ENCODE measurements at places on chromosomes 5 and 9.

DNA sequence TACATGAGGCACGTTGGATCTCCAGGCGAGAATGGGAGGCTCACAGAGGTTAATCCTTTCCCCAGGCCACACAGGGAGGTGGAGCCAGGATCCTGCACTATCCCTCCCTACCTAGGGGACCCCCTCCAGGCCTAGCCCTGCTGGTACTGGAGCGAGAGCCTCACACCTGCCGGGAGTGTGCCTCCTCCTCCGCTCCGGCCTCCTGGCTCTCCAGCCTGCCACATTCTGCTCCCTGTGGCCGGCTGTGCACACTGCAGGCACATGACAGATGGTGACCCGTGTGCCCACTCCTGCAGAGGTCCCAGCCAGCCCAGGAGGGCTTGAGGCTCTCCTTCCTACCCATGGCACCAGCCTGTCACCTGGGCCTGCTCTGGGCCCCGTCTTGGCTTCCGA lies 93.4 kb downstream of the RXRA start:
- DNase-seq = no peak

DNA sequence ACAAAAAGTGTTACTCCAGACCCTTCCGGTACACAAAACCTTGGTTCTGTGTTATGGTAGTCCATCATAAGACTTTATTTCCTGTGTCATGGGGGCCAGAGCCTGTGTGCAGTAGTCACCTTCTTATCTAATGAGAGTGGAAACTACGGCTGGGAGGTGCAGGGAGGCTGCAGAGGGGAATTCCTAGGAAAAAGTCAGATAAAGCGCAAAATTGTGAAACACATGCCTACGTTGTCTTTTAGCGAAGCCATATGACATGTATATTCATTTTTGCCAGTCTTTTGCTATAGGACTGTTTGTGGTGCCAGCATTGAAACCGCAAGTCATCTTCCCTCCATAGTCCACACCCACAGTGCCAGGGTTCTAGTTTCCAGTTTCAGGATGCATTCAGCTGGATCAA lies 80.7 kb downstream of the PPARGC1B start:
- no peak for DNase-seq

GRCh38 chr9:133135146-133135745 lies 14.2 kb upstream of the RALGDS start:
- no peak for DNase-seq

DNA sequence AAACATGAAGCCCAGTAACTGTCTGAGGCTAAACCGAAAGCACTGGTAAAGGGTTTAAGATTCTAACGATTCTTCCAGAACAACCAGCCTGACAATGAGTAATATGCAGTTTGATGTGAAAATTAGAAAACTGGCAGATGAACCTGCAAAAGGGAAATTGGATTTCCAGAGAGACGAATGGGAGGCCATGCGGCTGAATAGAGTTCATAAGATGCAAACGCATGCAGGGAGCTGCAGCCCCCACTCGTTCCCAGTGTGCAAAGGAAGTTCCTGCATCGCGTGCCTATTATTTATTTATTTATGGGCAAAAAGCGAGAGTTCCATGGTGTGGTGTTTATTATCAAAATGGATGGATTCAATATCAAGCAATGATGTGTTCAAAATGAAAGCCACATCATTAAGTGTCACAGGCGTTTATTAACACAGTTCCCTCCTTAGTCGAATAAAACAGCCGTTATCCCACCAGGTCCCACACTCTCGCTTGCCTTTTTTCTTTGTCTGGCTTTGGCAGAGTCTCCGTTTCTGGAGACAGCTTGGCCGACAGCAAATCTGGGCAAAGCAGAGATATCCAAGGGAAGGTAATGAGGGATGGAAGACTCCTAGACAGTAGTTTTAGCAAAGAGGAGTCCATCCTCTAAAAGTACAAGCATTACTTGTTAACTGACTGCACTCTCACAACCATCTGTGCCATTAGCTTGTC lies 451.4 kb downstream of the KDM4C start:
- no peak for DNase-seq

DNA sequence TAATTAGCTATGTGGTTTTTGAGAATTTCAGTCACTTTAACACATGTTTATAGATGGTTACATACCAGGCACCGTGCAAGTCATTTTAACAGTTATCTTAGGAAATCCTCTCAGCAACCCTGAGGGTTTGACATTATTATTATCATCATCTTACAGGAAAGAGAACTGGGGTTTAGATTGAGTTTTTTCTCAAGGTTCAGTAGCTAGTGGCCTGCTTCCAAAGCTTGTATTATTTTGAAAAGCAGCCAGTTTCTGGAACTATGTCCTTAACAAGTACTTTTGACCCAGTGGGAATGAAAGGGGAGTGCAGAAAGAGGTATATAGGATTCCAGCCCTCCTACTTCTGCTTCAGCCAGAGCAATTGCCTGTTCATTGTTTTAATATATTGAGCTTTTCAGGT lies 157.5 kb downstream of the COMMD10 start:
- DNase-seq = no peak

GRCh38 chr5:16600946-16601345 lies 15.9 kb downstream of the RETREG1 start:
- no peak for DNase-seq

DNA sequence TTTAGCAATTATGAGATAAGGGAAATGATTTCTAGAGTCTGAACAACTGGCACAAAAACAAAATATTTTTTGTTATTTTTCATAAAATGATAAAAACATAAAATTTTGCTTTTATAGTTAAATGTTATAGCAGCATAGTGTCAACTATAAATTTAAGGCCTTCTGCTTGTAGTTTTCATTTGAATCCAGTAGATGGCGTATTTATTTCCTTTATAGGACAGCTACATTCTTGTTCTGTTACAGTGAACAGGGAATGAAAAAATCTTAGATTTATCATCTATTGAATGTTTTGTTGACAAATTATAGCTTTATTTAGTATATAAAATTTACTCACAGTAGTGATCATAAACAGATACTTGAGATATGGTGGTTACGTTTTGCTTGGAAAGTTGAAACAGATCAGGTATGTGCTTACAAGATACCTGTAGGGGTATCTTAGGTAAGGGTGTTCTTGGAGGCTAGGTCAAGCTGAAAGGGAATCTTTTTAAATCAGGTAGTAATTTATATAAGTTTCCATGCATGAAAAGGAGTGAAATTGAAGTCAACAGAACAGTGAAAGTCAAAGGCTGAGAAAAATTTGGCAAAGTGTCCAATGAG lies 239.3 kb upstream of the GRIN3A start:
- DNase-seq = no peak

- no peak for DNase-seq
These were observed 20.8 kb upstream of the ACTBL2 start for GRCh38 chr5:57503433-57503832.

- no peak for DNase-seq
These were observed 2.1 kb downstream of the DHX29 start for GRCh38 chr5:55305345-55305744.

GRCh38 chr9:107283623-107284616 lies 841 bp downstream of the RAD23B start:
- DNase-seq = peak; percentile 36

- DNase-seq = no peak
These were observed 101.8 kb downstream of the CDK5RAP2 start for GRCh38 chr9:120478208-120478607.

DNA sequence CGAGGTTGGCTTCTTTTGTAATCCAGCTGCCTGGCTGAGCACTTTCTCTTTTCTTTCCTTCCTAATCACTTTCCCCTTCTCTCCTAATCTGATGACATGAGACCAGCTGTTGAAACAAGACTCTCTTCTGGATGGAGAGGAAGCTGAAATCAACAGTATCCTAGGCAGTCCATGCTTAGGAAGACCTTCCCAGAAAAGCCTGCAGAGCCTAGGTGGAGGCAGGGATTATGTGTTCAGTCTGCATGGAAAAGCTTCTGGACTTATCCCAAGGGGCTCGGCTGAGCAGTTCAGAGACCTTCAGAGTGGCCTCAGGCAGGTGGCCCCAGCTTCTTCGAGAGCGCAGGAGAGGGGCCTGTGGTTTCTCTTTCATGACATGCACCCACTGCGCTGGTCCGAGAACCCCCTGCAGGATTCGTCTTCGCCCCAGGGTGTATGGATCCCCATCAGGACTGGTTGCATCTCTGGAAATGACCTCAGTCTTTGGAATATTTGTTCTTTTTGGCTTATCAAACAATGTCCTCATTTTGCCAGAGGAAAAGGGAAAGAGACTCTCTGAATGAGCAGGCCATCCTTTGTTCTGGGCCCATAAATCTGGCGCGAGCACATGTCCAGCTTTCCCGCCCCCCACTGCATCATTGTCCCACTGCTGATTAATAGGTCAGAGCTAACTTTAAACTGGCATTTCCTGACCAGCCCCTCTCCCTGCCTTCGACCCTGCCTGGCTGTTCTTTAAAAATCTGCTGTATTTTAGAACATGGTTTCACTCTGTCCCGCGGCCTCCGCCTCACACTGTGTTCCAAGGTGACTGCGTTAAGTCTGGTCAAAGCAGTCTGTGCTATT lies 177.9 kb upstream of the KLF4 start:
- DNase-seq = no peak

DNA sequence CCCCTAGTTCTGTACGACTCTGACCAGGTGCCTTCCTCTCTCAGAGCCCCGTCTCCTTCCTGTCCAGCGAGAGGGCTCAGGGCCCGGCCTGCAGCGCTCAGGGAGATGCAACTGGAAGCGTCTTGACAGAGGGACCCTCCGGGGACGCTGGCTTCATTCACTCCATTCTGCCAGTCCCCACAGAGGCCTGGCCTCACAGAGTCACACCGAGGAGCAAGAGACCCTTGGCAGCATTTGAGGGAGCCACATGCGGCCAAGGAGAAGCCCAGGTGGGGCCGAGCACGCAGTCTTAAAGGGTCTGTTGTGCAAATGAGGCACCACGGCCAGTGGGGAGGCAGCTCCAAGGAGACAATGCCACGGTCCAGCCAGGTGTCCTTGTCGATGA lies 86.6 kb upstream of the SARDH start:
- DNase-seq = no peak

DNA sequence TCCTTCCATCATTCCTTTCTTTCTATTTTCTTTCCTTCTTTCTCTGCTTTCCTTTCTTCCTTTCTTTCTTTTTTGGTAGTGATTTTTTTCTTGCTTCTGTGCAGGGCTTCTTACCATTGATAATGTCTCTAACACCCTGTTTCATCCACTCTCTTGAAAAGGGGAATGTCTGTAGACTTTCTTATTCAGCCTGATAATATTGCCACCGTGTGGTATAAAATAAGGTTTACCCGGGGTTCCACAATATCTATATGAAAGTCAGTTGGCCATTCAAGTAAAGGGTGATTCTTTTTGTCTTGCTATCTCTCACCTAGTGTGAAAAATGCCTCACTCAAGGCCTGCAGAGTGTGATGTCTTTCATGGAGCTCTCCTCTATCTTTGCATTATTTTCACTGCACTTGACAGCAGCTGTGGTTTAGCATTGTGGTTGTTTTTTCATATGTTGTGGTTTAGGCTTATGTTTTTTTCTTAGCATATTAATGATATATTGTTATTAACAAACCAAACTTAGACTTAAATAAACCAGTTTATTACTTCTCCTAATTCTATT lies 153.9 kb downstream of the CSNK1G3 start:
- DNase-seq = no peak

- no peak for DNase-seq
These were observed 66.6 kb downstream of the ERAP1 start for GRCh38 chr5:96741106-96741505.

DNA sequence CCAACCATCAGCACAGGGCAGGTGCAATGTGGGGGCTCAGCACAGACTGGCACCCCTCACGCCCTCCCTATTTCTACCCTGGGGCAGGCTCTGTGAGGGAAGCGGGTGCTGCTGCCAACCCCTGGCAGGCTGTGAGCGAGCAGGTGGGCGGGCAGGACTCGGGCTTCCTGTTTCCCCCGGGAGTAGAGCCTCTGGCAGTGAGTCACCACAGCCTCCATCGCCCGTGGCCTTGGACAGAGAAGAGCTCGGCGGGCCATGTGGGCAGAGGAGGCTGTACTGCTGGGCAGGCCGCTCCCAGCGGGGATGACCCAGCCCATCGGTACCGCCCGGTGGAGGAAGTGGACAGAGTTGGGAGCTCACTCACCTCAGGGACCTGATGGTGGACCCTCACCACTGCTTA lies 16.6 kb downstream of the KCNT1 start:
- no peak for DNase-seq

GRCh38 chr5:57450991-57451876 lies 31.4 kb downstream of the ACTBL2 start:
- DNase-seq = no peak

DNA sequence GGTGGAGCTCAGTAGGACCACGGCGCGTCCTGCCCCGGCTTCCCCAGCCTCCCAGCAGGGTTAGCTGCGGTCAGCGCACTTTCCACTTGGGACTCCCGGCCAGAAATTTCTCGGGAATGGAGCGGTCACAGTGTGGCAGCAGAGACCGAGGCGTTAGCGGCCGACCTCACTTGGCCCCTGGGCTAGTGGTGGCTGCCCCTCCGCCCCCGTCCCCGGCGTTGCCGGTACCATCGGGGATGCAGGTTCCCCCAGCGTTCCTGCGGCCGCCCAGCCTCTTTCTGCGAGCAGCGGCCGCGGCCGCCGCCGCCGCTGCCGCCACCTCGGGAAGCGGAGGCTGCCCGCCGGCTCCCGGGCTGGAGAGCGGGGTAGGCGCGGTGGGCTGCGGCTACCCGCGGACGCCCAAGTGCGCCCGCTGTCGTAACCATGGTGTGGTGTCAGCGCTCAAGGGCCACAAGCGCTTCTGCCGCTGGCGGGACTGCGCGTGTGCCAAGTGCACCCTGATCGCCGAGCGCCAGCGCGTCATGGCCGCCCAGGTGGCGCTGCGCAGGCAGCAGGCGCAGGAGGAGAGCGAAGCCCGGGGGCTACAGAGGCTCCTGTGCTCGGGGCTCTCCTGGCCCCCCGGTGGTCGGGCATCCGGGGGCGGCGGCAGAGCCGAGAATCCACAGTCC lies 460 bp downstream of the DMRTA1 start:
- DNase-seq = no peak

DNA sequence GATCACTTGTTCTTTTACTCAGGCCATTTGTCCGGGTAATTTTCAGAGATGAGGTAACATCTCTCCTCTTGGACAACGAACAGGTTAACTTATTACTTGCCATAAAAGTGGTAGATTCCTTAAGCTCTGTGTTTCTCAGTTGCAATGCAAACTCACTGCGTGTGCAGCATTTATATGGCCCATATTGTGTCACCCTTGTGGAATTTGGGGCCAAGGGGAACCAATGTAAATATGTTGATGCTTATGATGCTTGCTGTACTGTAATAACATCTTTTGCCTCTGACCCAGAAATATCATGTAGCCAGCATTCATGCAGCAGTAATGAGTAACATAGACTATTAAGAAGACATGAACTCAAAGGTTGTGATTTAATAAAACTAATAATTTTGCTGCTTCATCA lies 175.8 kb downstream of the ADAMTS6 start:
- no peak for DNase-seq
